ENCODE measurements at places on chromosomes 3 and 15. TPM values are rescaled to one million over a fixed set of nuclear protein-coding genes. Genes with fewer than 3 reads are reported as not detected.
A peak's percentile ranks its signal among the peaks of the same experiment; 100 is the strongest.

Gene PLSCR2
- total RNA-seq: not detected

Gene TM4SF18
- 35.5 TPM for total RNA-seq

DNA sequence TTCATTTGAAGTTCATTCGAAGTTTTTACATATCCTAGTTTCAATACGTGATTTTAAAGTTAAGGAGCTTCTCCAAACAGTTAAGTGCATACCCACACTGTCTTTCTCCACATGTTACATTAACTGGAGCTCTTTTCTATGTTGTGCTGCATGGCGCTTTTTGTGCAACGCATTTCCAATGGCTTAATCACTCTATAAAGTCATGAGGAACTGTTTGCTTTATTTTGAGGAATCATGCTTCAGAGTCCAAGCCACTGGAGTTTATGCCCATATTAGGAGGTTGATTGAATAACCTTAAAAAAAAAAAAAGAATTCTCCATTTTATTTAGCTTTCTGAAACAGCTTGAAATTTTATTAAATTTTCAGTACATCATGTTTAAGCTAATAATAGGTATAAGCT, 109.4 kb upstream of the MBNL1 start:
- no peaks in the 10 kb centered on the region for H3K27me3 ChIP-seq
- H3K4me3 ChIP-seq: no peak overlapping the region
- H3K27ac ChIP-seq: peak overlapping the region; percentile 80
- H3K4me1 ChIP-seq: no peaks in the 10 kb centered on the region
- no peaks in the 10 kb centered on the region for H3K36me3 ChIP-seq

GRCh38 chr3:15768421-15769255, 29.1 kb downstream of the ANKRD28 start:
- no peaks in the 10 kb centered on the region for H3K36me3 ChIP-seq
- peak overlapping the region; percentile 66 for H3K27ac ChIP-seq
- no peaks in the 10 kb centered on the region for H3K4me1 ChIP-seq
- H3K4me3 ChIP-seq: no peak overlapping the region

GRCh38 chr15:100995471-100996430, 76.6 kb downstream of the LRRK1 start:
- no peak overlapping the region for H3K27ac ChIP-seq
- no peak for DNase-seq
- no peaks in the 10 kb centered on the region for H3K36me3 ChIP-seq
- H3K27me3 ChIP-seq: no peaks in the 10 kb centered on the region

Data from uterus (tissue), 4 donors.